Mesendoderm (in vitro differentiated cells): ENCODE measurements at places on chromosomes 16 and 17.

DNA sequence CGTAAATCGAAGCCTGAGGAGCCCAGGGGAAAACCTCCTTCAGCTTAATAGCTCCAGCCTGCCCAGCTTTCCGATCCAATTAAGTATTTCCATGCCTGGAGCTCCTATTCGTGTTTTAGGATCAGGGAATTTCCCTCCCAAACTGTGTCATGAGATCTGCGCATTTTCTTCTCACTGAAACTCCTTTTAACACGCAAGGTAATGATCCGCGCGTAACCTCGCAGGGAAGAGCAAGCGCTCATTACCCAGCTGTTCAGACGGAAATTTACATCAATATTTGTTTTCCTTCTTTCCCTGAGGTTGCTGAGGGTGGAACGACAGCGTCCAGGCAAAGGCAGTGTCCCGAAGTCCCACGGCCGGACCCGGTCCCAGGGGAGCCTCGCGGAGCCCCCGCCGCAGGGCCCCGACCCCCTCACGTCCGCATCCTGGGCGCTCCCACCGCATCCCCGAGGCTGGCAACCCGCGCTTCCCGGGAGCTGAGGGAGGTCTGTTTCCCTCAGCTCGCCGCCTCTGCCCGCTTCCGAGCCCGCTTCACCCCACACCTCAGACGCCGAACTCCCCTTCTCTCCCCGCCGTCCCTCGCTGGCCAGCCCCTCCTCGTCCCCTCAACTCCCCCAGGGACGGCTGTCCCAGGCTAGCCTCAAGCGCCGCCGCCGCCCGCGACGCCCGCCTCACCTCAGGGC, 415 bp downstream of the ABCA5 start:
- DNase-seq, result peak; percentile 11

DNA sequence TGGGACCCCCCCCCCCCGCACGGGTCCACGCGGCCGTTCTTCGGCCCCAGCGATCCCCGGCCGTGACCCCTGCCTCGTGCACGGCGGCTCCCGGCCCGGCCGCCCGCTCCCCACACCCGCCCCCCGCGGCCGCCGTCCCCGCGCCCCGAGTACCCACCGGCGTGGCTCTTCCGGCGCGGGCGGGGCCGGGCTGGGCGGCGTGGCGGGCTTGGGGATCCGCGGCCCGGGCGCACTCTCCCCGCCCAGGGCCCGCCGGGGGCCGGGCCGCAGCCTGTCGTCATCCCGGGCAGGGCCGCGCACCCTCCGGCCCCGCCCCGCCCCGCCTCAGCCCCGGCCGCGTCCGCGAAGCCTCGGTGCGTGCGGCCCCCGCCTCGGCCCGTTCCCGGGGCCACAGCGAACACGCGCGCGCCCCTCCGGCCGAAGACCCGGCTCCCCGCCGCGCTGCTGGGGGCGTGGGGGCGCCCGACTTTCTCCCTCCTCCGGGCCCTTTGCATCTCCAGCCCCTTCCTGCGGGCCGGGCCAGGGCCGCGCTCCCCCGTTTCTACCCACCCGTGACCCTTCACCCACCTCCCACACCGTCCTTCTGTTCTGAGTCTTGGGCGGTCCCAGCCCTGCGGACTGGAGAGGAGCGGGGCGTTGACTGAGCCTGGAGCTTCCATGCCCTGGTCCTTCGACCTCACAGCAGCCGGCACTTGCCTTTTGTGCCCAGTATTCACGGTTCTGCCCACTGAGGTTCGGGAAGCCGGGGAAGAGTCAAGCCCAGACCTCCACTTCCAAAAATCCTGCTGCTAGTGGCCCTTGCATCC, 840 bp downstream of the MYO1C start:
- DNase-seq, result no peak

GRCh38 chr16:61813339-61813738, 222.9 kb downstream of the CDH8 start:
- no peak for DNase-seq

GRCh38 chr16:54462151-54462651, 175.6 kb upstream of the IRX3 start:
- no peak for DNase-seq
